ENCODE measurements at places on chromosomes 3 and 15.

DNA sequence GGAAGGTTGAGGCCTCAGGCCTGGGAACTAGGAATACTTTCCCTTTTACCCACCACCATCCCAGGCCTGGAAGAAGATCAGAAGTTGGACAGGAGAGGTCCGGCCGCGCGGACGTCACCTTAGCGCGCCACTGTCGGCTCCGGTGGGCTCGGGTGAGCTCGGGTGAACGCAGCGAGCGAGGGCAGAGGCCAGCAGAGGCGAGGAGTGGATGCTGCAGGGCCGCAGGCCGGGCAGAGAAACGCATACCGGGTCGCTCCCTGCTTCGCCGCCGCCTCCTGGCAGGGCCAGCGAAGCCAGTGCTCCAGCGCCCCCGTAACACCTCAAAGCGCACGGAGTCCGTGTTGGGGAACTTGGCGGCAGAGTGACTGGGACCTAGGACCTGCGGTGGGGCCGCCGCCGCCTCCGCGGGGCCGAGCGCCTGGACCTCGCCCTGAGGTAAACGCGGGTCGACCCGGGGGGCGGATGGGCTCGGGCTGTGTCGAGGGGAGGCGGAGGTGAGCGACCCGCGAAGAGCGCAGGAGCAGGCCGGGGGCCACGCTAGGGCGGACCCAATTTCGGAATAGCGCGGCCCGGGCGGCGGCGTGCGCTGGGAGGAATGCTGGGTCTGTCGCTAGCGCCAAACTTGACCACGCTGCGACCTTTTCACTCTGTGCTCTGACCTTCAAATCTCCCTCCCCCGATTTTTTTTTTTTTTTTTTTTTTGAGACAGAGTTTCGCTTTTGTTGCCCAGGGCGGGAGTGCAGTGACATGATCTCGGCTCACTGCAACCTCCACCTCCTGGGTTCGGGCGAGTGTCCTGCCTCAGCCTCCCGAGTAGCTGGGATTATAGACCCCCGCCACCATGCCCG is 1.6 kb downstream of the CYP11A1 start:
- DNase-seq = no peak

GRCh38 chr15:36106640-36107335 is 472.6 kb upstream of the CDIN1 start:
- DNase-seq = no peak

DNA sequence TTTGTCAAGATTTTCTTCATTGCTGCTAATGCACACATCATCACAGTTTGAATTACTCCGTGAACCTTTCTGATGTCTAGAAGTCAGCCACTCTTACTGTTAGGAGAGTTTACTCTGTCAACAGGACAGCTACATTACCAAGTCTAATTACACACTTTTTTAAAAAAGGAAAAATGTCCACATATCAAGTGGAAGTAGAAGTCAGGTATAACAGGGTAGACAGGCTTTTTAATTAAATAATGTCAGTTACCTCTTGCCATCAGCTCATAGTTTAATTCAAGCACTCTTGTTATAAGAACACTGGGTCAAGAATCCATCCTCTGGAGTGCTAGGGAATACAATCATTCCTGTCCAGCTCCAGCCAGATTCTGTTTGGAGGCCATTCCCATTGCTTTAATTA is 232.8 kb downstream of the TAFA4 start:
- no peak for DNase-seq

- no peak for DNase-seq
Observed at GRCh38 chr3:148102156-148102555, 595.5 kb upstream of the AGTR1 start.

DNA sequence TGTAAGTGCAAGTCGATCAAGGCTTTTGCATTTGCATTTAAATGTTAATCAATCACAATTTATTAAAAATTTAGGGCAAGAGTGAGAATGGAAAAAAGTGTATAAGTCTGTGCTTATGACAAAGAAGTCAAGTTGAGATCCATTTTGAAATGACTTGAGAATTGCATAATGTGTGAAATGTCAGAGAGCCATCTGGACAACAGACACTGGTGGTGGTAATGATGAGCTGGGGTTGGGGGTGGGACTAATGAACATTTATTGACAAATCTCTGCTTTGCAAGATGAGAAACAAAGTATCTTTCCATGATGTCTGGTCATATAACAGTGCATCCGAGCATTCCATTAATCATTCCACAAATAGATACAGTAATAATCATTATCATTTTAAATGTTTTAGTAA is 89.4 kb upstream of the ZBTB20 start:
- DNase-seq = no peak

GRCh38 chr15:91429973-91430372 is 329.9 kb downstream of the SV2B start:
- no peak for DNase-seq

GRCh38 chr3:141021261-141021660 is 29.9 kb upstream of the SPSB4 start:
- DNase-seq = no peak

- no peak for DNase-seq
Observed at GRCh38 chr15:80568876-80569605, 126.1 kb upstream of the ABHD17C start.

GRCh38 chr3:52880474-52880873 is 16.9 kb downstream of the STIMATE start:
- DNase-seq = no peak

DNA sequence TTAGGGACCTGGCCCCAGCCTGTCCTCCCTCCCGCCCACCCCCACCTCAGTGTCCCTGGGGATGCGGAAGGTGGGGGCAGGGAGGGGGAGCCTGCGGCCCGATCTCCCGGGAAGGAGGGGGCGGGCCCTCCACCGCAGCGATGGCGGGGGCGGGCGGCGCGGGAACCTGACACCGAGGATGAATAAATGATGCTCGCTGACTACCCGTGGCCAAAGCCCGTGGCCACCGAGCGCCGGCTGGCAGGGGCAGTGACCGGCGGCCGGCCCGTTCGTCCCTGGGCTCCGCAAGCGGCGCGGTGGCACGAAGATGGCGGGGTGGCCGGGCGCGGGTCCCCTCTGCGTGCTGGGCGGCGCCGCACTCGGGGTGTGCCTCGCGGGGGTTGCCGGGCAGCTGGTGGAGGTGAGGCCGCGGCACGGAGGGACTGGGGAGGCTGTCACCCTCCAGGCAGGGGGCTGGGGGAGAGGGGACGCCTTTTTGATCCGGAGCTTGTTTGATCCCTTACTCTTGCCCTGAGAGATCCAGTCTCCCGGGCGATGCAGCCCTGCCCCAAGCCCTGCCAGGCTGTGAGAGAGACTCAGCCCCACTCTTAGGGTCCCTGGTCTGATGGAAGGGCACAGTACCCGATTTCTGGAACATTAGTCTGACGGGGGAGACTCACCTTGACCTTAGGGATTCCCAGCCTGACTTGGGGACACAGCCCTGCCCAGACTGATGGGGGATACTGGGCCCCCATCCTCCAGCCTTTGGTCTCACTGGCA is at the start of gene TMIE:
TSS of gene TMIE (plus strand) at position 212 of the 759 bp plus-strand sequence. CDS start at position 308, 96 bp downstream.
- no peak for DNase-seq

- DNase-seq = no peak
Observed at GRCh38 chr15:66063147-66063546, 190.4 kb downstream of the MEGF11 start.

- DNase-seq = no peak
Observed at GRCh38 chr3:186303965-186304364, 58.1 kb downstream of the DGKG start.

GRCh38 chr3:122350814-122351418 is 25.9 kb downstream of the CSTA start:
- no peak for DNase-seq

- DNase-seq = peak; percentile 78
Observed at GRCh38 chr3:37935756-37936666, 54.6 kb upstream of the VILL start.

GRCh38 chr3:188453431-188454384 is 299.8 kb downstream of the LPP start:
- DNase-seq = no peak

- DNase-seq = peak; percentile 33
Observed at GRCh38 chr15:53976844-53977392, 1.3 kb upstream of the UNC13C start.

DNA sequence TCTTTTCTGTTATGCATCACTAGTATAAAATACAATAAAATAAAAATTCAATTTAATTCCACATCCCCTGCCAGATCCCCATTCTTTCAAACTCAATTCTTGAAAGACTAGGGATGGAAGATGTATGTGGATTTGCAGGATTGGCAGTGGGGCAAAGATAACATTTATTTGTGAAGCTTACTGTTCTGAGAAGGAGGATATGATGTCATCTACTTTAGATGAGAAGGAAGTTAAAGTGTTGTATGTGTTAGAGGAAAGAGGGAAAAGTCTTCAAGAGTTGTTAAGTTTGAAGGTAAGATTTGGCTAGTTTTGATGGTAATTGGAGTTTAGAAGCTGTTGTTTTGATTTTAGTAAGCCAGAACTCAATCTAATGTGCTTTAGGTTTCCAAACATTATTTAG is 845.1 kb upstream of the NR2F2 start:
- DNase-seq = no peak

DNA sequence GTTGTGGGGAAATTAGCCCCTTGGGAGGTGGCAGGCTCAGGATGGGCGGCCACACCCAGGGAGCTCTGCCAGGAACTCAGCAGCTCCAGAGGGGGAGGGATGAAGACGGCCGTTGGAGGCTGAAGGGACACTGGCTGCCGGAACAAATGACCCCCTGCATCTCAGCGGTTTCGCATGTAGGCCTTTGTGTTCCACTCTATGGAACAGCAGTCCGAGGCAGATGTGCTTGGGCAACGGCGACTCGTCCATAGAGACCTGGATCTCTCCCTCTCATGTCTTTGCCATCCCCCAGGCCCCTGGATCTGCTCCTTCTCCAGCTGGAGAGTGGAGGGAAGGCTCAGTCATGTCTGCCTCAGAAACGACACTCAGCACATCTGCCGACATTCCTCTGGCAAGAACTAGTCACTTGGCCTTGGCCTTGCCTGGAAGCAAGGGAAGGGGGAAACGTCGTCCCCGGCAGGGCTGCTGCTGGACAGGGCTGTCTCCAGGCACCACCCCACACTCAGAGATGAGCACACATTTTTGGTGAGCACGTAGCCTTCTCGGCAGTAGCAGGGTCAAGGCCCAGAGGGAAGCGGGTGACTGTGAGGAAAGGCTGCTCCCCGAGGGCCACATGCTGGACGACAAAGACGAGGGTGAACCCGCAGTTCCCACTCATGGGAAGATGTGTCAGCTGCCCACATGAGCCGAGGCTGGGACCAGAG is 83.8 kb downstream of the ASB7 start:
- no peak for DNase-seq

DNA sequence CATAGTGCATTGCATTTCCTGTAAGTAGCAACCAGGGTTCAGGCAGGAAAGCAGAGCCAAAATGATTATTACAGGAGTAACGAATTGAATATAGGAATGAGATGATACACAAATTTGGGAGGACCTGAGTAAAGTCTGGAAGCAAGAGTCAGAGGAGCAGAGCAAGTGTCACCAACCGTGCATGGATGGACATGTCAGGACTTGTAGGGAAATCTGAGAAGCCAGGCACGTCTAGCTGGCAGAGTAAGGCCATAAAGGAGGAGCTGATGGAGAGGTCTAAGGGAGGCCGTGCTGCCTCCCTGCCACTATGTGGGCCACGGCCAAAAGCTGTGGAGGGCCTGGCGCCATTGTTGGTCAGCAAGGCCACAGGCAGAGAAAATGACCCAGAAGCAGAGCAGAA is 22.4 kb downstream of the GJD2 start:
- DNase-seq = no peak

DNA sequence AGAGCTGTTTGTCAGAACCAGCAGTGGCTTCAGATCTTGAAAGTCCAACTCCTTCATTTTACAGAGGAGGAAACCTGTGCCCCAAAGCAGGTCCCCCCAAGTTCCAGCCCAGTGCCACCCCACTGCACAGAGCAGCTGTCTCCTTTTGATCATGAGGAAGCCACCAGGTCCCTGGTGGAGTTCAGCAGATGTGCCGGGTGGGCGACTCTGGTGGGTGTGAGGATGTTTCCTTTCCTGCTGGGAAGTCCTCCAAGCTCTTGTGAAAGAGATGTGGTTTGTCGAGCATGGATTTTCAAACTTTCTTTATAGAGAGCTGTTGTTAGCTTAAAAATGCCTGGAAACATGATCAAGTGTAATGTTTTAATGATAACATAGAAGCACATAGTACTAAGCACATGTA is 52.0 kb downstream of the SMAD3 start:
- DNase-seq = peak; percentile 30

- DNase-seq = peak; percentile 52
Observed at GRCh38 chr15:62035256-62035924, 24.9 kb downstream of the VPS13C start.

DNA sequence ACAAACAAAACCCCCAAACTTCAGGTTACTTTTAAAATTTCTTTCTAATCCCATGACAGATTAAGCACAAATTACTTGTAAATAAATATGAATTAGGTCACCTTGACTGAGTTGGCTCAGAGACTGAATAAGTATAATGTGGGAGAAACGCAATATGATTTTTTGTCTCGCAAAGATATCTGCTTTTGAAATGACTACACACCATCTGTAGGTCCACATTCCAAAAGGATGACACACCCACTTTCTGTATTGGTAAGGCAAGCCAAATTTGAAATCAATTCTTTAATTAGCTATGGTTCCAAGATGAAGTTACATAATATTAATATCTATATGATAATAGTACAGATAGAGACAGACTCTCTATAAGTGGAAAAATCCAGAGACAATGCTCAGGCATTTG is 66.9 kb upstream of the CSPG5 start:
- DNase-seq = no peak

GRCh38 chr3:63069806-63070475 is 194.7 kb upstream of the CADPS start:
- DNase-seq = no peak

DNA sequence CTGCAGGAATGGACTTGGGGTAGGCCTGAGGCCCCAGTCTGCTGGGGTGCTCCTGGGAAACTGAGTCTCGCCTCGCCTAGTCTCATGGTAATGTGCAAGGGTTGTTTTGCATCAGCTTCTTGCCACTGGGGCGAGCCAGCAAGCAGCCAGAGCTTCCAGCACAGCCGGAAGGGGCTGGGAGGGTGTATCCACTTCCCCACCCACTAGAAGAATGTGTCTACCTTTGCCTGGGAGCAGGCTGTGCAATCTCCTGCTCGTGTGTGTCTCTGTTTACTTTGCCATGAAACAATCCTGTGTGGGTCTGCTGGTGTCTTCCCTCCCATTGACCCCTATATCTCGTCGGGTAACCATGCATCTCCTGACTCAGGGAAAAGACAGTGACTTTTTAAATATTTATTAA is 21.8 kb upstream of the ERICH6 start:
- no peak for DNase-seq

- DNase-seq = no peak
Observed at GRCh38 chr3:179452176-179452564, 900 bp upstream of the GNB4 start.

DNA sequence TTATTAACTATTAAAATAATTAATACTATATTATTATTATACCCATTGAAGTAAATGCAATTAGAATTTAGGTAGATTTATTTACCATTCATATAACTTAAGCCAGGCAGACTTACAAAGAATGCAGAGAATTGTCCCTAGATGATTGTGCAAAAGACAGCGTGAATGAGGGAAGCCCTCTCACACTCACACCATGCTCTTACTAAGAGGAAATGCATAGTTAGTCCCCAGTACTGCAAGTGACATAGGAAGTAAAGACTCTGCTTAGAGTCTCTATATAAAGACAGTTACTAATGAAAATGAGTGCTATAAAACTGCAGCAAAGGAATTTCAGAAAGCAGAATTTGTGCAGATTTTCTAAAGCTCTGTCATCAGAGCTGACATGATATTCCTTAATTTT is 270.4 kb downstream of the ZBBX start:
- DNase-seq = no peak

Measured in RCC 7860 (cell line).